ENCODE measurements at places on chromosomes 6 and 20. TPM values are rescaled to one million over a fixed set of nuclear protein-coding genes. Genes with fewer than 3 reads are reported as not detected.
A peak's percentile ranks its signal among the peaks of the same experiment; 100 is the strongest.

The POU3F2 gene
- not detected for polyA plus RNA-seq

GRCh38 chr6:52603000-52603795 is 26.3 kb upstream of the TRAM2 start:
- H3K4me1 ChIP-seq: peaks cover under 1% of the 10 kb centered on the region
- H3K27ac ChIP-seq: no peak overlapping the region
- no peaks in the 10 kb centered on the region for H3K27me3 ChIP-seq
- no peak overlapping the region for H3K4me3 ChIP-seq

The ZBP1 gene
- polyA plus RNA-seq: not detected

DNA sequence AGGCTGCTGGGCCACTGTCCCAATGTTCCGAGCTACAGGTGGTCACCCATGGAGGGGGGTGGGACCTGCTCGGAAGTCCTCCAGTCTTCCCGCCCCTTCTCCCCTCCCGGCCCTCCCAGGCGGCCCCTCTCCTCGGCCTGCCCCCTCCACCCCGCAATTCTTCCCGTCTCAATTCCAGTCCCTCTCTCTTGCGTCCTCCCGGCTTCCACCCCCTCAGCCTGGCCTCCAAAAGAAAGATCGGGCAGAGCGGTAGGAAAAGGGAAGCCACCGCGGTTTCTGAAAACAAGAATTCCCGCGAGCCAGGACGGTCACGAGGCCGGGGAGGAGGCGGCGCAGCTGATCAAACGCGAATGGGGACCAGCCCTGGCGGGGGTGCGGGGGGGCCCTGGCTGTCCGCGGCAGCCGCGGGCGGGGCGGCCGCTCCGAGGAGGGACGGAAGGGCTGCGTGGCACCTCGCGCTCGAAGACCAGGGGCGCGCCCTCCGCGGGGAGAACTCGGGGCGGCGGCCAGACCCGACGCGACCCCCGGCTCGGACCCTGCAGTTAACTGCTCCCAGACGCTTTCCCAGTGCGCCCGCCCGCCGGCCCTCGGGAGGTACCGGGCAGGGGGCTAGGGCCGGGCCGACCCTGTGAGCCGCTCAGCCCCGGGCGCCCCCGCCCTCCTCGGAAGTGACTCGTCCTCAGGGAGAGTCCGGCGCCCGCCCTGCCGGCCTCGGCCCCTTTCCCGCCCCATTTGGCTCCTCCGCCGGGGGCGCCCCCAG is 1.0 kb downstream of the PXDC1 start:
- H3K36me3 ChIP-seq: peaks cover 15% of the 10 kb centered on the region
- H3K27ac ChIP-seq: peak overlapping the region; percentile 80
- H3K4me1 ChIP-seq: peaks cover 22% of the 10 kb centered on the region
- H3K27me3 ChIP-seq: no peaks in the 10 kb centered on the region
- H3K4me3 ChIP-seq: peak overlapping the region; percentile 68

GRCh38 chr6:30213957-30214656 is 901 bp upstream of the TRIM26 start:
- H3K27ac ChIP-seq: peak overlapping the region; percentile 95
- H3K27me3 ChIP-seq: no peaks in the 10 kb centered on the region
- H3K36me3 ChIP-seq: peaks cover 3% of the 10 kb centered on the region
- peaks cover 25% of the 10 kb centered on the region for H3K4me1 ChIP-seq
- no peak for DNase-seq

The LPA gene
- not detected for polyA plus RNA-seq

DNA sequence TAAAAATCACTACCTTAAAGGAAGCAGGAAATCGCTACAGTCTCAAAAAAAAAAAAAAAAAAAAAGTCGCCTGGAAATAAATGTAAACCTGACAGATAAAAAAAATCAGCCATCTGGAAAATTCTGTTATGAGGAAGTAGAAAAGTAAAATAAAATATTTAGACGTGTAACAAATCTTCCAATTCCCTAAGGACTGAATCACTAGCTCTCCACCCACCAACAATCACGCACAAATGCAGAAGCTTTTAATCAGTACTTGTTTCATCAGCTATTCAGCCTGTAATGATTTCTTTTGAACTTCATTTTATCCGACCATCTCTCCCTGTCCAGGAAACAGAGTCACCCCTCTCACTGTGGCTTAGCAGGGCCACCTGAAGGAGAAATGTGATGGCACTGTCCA is 59.0 kb downstream of the SLC23A2 start:
- no peaks in the 10 kb centered on the region for H3K27me3 ChIP-seq
- no peaks in the 10 kb centered on the region for H3K4me1 ChIP-seq
- no peak for DNase-seq
- no peak overlapping the region for H3K27ac ChIP-seq
- H3K36me3 ChIP-seq: no peaks in the 10 kb centered on the region
- no peak overlapping the region for H3K4me3 ChIP-seq

- no peaks in the 10 kb centered on the region for H3K27me3 ChIP-seq
- no peak overlapping the region for H3K4me3 ChIP-seq
- DNase-seq: no peak
- H3K4me1 ChIP-seq: peaks cover 4% of the 10 kb centered on the region
Observed at GRCh38 chr20:34689486-34689885, 12.6 kb upstream of the PIGU start.

DNA sequence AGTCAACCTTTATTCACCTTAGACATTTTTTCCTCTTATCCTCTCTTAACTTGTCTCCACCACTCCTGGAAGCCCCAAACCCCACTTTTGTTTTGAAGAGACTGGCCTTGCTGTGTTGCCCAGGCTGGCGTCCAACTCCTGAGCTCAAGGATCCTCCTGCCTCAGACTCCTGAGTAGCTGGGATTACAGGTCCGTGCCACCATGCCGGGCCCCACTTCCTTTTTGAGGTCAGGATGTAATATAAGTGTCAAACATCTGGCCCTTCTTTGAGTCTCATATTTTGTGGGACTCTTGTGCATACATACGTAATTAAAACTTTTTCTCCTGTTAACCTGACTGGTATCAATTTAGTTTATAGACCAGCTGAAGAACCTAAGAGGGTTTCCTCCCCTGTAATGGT is 1.4 kb upstream of the CDK19 start:
- H3K27ac ChIP-seq: no peak overlapping the region
- no peaks in the 10 kb centered on the region for H3K36me3 ChIP-seq
- H3K27me3 ChIP-seq: no peaks in the 10 kb centered on the region
- H3K4me1 ChIP-seq: peaks cover 25% of the 10 kb centered on the region

DNA sequence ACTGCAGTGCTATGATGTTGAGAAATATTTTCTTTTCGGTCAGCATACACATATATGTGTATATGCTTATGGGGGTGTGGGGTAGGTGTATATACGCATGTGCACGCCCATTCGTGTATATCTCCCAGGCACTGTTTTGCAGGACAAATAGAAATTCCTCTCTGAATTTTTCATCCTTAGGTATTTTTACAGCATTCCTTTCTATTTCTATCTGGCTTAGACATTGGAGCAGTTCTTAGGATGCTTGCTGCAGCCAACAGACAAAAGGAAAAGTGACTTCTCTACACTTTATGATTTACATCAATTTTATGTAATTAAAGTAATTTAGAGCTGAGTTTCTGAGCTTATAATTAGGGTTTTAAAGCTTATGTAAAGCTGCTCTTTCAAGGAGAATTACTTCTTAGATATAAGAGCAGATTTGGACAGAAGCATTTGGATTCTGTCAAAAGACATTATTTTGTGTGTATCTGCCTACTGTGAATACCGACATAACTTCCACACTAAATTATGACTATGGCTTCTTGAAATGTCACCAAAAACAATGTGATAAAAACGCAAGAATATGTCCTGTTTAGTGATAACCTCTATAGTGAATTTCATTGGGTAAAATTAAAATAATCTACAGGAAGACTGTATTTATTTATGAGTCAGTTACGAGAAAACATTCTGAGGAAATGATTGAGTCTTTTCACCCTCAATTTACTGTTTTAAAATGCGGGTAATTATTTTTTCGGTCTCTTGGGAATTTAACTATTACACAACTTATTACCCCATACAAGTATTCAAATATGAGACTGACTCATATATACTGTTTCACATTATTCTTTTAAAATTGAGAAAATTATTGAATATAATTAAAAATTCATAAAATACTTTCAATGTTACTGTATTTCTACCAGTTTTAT is 21.3 kb upstream of the CEP43 start:
- no peak overlapping the region for H3K4me3 ChIP-seq
- no peak overlapping the region for H3K27ac ChIP-seq
- H3K4me1 ChIP-seq: no peaks in the 10 kb centered on the region
- H3K27me3 ChIP-seq: no peaks in the 10 kb centered on the region
- no peak for DNase-seq

DNA sequence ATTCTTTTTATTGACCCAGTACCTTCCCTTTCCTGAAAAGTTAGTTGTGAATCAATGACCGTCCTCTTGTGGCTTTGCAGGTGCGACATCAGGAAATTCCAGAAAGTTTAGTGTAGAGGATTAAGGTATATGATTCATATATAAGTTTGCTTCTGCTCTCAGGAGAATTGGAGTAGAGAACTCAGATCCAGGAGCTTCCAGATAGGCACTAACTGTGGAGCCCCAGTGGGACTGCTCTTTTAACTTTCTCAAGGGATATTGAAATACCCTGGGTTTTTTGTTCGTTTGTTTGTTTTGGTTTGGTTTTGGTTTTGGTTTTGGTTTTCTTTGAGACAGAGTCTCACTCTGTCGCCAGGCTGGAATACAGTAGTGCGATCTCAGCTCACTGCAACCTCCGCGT is 9.5 kb downstream of the TAAR2 start:
- H3K4me1 ChIP-seq: peaks cover 17% of the 10 kb centered on the region
- no peak overlapping the region for H3K27ac ChIP-seq
- no peaks in the 10 kb centered on the region for H3K27me3 ChIP-seq
- H3K4me3 ChIP-seq: no peak overlapping the region
- DNase-seq: no peak

DNA sequence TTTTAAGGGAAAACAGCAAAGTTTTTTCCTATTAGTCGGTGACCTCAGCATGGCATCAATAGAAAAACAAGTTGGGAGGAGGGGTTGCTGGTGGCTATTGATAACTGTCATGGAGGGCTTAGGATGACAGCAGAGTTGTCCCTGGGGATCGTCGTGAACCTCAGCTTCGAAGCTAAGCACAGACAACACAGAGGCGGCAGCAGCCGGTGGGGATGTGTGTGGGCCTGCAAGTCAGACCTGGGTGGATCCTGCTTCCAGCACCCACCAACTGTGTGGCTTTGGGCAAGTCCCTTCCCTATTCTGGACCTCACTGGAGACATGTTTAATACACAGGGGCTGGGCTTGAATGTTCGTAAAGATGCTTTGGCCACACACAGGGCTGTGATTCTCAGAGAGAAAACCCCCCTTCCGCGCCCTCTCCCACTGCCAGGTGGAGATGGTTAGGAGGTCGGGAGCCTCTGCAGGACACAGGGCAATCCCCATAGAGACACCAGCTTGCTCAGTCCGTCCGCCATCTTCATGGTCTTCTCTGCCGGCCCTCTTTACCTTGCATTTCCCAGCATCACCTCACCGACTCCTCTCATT is 83.1 kb upstream of the TOX2 start:
- H3K27ac ChIP-seq: no peak overlapping the region
- no peaks in the 10 kb centered on the region for H3K36me3 ChIP-seq
- H3K4me3 ChIP-seq: no peak overlapping the region
- H3K27me3 ChIP-seq: peaks cover 3% of the 10 kb centered on the region
- DNase-seq: no peak

DNA sequence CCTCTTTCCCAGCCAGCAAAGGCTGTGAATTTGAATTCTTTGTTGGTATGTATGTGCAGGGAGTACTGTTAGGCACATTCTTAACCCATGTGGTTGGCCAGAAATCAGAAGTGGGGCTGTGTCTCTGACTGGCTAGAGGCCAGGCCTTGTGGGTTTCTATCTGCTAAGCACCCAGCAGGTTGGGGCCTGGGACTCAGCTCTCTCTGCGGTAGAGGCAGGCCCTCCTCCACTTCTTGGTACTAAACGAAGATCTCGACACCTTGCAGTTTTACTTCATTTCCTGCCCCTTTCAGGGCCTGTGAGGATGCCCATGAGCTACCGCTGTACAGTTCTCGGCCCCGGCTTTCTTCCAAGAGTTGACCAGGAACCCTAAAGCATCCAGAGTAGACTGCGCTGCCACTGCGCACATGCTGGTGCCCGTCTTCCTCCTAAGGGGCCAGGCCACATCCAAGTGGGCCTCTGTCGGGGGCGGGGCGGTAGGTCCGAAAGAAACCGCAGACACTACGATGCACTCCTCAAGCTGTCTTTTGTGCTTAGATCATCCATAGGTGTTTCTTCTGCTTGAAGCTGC is 51.1 kb downstream of the TCP11 start:
- no peaks in the 10 kb centered on the region for H3K4me1 ChIP-seq
- H3K4me3 ChIP-seq: no peak overlapping the region
- H3K27ac ChIP-seq: no peak overlapping the region
- H3K36me3 ChIP-seq: peaks cover 11% of the 10 kb centered on the region

The CASS4 gene
- polyA plus RNA-seq: not detected

- peaks cover 10% of the 10 kb centered on the region for H3K36me3 ChIP-seq
- H3K4me3 ChIP-seq: no peak overlapping the region
- H3K27ac ChIP-seq: no peak overlapping the region
- H3K27me3 ChIP-seq: no peaks in the 10 kb centered on the region
- H3K4me1 ChIP-seq: no peaks in the 10 kb centered on the region
Observed at GRCh38 chr6:36493319-36493718, 50.5 kb downstream of the KCTD20 start.

The SLC32A1 gene
- polyA plus RNA-seq: not detected

DNA sequence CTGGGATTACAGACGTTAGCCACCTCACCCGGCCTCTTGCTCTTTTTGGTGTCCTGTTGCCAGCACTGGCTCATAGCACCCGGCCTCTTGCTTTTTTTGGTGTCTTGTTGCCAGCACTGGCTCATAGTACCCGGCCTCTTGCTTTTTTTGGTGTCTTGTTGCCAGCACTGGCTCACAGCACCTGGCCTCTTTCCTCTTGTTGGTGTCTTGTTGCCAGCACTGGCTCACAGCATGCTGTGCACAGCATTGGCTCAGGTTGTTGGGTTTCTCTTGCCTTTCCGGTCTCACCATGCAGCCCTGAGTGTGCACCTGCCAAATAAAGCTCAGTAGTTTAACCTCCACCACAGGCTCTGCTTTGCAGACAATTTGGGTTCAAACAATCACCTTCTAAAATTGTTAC is 208.2 kb downstream of the THBS2 start:
- H3K4me3 ChIP-seq: no peak overlapping the region
- H3K4me1 ChIP-seq: no peaks in the 10 kb centered on the region
- no peak overlapping the region for H3K27ac ChIP-seq
- peaks cover 8% of the 10 kb centered on the region for H3K27me3 ChIP-seq
- no peak for DNase-seq
- H3K36me3 ChIP-seq: no peaks in the 10 kb centered on the region

DNA sequence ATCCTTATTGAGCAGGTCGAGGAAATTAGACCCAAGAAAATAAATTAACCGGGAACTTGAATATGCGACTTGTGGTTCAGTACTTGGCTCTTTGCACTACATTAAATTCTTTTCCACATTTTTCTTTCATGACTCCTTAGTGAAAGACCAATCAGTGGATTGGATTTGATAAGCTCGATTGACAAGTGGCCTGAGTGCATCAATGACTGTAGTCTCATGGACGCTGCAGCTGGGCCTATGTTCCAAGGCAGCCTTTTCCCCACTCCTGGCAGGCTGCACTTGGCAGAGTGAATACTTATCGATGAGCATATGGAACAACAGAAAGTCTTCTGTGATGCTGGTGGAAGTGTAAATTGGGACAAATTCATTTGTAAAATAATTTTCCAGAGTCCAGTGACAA is 210.8 kb upstream of the EXOC2 start:
- no peak overlapping the region for H3K27ac ChIP-seq
- no peaks in the 10 kb centered on the region for H3K4me1 ChIP-seq
- H3K4me3 ChIP-seq: no peak overlapping the region
- no peaks in the 10 kb centered on the region for H3K36me3 ChIP-seq
- no peak for DNase-seq

The BPIFB4 gene
- not detected for polyA plus RNA-seq

GRCh38 chr6:22221211-22221610 is 75.6 kb downstream of the PRL start:
- no peak for DNase-seq
- no peaks in the 10 kb centered on the region for H3K27me3 ChIP-seq
- no peaks in the 10 kb centered on the region for H3K36me3 ChIP-seq
- H3K27ac ChIP-seq: peak overlapping the region; percentile 72
